PC-9 (cell line): ENCODE measurements at places on chromosomes 4 and X. TPM values are rescaled to one million over a fixed set of nuclear protein-coding genes. Genes with fewer than 3 reads are reported as not detected.
A peak's percentile ranks its signal among the peaks of the same experiment; 100 is the strongest.

The RHOXF1 gene
- 0.81 TPM in 1 of 2 replicates, not detected in the other for total RNA-seq

- H3K36me3 ChIP-seq = no peaks in the 10 kb centered on the region
- H3K27me3 ChIP-seq = no peaks in the 10 kb centered on the region
- H3K4me3 ChIP-seq = no peak overlapping the region
Measured at GRCh38 chr4:104756837-104757236, 262.1 kb upstream of the CXXC4 start.

The AIFM1 gene
- total RNA-seq = 70.1 and 83.3 TPM in 2 replicates

The PRSS12 gene
- total RNA-seq = 9.6 and 11.3 TPM in 2 replicates

The GPC4 gene
- 4.4 and 4.7 TPM in 2 replicates for total RNA-seq

DNA sequence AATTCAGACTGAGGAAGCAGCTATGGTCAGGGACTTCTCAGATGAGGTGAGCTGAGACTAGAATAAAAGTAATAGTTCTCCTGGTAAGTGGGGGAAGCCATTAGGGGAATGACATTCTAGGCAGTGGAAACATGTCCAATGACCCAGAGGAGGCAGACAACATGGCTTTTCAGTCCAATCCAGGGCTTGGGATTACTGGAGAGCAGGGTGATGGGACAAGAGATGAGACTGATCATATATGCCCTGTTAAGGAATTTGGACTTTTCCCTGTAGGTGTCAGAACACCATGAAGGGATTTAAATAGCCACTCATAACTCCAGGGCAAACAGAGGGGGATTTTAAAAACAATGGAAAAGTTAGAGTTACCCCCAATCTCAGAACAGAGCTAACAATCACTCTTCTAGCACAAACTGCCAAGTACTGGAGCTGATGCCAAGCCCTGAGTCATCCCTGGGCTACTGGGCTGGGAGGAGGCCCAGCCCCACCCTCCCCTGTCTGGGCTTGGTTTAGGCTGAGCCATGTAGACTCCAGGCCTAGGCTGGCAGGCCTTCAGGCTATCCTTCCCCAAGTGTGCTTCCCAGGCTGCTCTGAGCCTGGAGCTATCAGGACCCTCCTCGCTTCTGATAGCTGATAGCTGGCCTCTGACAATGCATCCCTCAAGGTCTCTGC is 22.7 kb upstream of the MSN start:
- peak; percentile 68 for DNase-seq
- H3K27me3 ChIP-seq = no peaks in the 10 kb centered on the region
- H3K27ac ChIP-seq = peak overlapping the region; percentile 68
- no peak overlapping the region for H3K4me3 ChIP-seq
- peaks cover 33% of the 10 kb centered on the region for H3K4me1 ChIP-seq
- H3K36me3 ChIP-seq = no peaks in the 10 kb centered on the region

The IQSEC2 gene
- 45.7 and 49.3 TPM in 2 replicates for total RNA-seq
